ENCODE measurements at places on chromosomes 3 and 15.

DNA sequence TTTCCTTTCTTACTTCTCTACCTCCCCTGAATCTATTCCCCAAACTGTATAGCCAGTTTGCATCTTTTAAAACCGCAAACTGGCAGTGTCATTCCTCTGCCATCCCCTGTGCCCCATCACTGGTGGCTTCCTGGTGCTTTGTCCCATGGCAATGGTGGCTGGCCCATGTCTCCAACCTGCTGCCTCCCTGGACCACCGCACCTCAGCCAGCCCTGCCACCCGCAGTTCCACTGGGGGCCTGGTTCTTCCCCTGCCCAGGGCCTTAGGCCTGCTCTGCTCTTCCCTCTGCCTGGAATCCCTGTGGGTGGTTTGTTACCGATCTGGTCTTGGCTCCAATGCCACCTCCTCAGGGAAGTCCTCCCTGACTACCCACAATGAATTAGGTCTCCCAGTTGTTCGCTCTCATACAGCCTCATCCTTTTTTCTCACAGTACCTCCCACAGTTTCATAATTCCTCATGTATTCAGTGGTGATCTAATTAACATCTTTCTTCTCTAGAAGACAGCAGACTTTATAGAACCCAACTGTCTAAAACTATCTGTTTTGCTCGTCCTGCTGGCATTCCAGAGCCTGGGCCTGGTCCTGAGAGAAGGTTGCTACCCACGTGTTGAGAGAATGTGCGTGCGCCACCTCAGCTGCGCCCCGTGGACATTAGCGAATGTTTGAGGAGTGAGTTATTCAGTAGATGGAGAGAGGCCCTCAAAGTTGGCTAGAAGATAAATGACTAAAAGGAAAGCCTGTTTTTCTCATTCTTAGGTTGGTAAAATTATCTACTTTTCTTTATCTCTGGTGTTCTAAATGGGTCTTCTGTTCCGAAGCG lies 130.1 kb downstream of the DNAJB8 start:
- DNase-seq, result no peak

DNA sequence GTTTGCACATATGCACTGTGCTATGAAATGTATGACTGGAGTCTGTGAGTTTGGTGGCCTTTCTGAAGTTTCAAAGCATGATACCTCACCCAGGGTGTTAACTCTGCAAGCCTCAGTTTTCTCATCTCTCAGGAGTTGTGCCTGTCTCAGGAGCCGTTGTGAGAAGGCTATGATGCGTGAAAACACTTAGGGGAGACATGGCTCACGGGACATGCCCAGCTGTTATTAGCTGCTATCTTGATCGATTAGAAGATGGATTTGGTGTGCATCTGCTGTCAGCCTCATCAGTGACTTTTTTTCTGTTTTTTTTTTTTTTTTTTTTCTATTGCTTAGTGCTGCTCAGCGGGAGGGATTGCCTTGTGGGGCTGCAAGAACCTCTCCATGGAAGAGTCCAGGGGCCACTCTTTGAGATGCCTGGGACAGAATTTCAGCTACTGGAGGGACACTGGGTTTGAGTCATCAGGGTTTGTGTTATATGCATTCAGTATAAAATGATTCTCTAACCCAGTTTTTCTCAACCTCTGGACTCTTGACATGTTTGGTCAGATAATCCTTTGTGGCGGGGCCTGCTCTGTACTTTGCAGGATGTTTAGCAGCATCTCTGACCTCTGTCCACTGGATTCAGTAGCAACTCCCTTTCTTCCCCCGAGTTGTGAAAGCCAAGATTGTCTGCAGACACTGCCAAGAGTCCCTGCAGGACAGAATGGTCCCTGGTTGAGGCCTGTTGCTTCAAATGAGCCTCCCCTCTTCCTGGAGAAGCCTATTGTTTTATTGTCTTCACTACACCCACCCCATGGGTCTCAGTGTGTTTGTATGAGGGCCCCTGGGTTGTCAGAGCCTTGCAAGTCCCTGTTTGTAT lies 181.4 kb downstream of the CACNA2D3 start:
- DNase-seq, result no peak

GRCh38 chr15:88912500-88912921 lies 668 bp downstream of the MFGE8 start:
- no peak for DNase-seq

- DNase-seq, result no peak
Measured at GRCh38 chr15:93109336-93110102, 20.5 kb upstream of the RGMA start.

DNA sequence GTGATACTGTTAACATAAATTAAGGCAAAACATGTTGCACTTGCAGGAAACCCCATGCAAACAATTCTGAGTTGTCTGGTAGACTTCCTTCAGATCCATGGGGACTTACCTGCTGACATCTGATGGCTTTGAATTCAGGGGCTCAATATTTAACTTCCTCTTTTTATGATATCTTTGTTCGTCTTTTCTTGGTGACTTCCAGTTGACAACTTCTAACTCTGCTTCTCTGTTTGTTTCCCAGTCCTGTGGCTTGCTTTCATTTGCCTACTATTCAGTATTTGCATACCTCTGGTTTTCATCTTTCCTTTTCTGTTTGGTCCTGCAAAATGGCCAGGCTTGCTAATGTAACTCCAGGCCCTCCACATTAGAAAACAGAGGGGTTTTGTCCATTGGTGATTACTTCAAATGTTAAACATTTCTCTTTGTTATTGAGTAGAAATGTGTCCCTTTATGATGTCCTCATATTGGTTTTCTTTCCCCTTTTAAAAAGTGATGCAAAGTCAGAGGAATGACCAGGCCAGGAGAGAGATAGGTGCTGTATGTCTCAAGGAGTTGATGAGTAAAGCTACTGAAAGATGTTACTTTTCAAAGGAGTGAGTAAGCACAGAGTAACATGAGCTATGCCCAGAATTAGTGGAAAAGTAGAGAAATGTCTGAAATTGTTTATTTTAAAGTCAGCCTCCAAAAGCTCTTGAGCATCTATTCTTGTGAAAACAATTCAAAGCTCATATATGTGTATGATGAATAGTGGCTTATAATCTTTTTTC lies 335.9 kb downstream of the LPP start:
- no peak for DNase-seq

DNA sequence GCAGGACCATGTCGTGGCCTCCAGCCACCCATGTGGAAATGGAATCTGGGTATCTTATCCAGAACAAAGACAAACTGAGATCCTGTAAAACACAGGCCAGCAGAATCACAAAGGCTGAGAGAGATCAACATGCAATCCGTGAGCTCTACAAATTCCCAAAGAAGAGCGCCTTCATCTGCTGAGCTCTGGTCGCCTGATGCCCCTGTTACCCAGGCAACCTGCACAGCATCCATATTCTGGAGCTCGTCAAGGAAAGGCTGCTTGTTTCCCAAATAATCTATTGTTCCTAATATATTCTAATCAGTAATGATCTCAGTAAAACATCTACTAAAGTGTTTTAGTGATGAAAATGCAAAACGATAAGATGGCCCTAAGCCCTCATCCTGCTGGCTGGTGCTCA lies 133.6 kb downstream of the OCA2 start:
- DNase-seq, result no peak

DNA sequence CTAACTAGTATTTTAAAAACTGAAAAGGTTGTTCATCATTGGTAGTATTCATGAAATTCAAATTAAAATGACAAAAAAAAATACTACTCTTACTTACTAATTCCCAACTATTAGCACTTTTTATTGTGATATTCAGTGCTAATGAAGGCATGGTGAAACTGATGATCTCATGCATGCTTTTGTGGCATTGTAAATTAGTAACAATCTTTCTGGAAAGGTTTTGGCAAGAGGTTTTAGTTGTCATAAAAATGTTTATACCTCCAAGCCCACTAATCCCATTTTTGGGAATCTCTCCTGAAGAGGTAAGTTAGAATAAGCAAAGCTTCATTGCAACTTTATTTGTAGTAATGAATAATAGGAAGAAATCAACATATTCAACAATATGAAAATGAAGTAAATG lies 53.0 kb downstream of the LYSMD4 start:
- DNase-seq, result no peak

DNA sequence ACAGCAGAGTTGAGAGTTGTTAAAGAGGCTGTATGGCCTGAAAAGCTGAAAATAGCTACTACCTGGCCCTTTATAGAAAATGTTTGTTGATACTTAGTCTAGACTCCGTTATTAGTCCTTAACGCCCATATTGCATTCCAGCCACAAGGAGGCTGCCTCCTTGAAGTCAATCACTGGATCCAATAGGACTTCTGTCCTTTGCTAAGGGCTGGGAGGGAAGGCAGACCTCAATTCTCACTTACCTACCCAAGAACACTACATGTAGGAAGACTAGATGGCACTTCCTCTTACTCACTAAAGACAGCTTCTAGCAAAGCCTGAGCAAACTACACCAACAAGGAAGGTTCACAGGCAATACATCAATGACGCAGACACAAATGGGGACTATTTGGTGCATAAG lies 139.5 kb upstream of the HACD2 start:
- no peak for DNase-seq

GRCh38 chr15:64131547-64131946 lies 20.0 kb upstream of the SNX22 start:
- DNase-seq, result no peak

DNA sequence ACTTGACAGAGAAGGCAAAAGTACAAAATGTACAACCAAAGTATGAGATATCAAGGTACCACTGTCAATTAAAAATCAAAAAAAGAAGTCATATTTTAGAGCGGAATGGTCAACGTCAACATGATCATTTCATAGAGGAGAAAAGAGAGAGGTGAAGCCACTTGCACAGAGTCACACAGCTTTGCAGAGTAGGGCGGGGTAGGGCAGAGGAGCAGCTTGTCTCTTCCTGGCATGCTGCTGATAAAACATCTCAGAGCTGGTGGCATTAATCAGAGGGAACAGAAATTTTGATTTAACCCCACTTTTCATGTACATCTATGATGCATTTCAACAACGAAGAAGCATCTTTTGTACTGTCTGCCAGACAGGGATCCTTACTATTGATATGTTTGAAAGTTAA lies 5.2 kb upstream of the IGF1R start:
- DNase-seq, result no peak

DNA sequence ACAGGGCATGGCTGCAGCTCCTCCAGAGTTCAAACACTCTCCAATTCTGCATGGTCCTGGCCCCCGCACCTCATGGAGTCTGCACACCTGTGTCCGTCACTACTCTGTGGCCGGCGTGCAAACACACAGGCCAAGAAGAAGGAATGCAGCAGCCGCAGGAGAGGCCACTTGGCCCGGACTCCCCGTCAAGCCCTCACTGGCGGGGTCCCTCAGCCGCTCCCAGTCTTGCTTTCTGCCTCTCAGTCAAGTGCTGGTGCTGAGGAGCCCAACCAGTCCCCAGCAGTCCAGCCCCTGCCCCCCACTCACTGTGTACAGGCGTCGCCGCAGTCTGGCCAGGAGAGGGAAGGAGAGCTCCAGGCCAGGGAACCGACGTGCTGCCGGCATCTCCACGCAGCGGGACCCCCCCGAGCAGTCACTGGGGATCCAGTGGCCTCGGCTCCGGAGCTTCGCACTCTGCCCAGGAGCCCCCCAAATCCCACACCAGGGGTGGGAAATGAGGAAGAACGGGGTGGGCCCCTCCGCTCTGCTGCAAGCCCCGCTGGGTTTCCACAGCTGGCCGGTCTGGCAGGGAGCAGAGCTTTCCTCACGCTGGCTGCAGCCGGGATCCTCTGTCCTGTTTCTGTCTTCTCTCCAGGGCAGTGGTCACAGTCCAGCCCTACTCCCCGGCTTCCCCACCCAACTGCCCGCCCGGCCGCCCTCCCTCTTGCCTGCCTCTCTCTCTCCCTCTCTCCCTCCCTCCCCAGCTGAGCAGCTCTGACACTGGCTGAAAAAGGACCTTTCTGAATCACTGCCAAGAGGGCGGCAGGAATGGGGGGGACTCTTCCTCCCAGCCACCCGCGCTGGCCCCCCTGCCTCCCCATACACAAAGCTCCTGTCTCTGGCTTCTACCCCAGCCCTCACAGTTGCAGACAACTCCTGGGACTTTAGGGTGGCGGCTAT lies 16.0 kb downstream of the TNK2 start:
- DNase-seq, result no peak

DNA sequence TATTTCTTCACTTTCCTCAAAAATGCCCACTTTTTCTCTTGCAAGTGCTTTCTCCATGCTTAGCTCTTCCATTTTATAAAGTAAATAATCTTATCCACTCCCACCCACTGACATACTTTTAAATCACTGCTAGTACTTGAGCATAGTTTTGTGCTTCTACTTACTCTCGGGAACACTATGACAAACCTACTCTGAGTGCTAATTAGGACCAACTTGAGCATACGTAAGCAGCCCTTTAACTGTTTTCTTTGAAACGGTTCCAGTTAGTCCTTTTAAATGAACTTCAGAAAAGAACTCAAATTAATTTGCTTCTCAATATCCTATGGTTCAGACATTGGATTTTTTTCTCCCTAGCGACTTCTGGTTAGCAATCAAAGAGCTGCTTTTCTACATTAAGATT lies 280.0 kb upstream of the SOX2 start:
- no peak for DNase-seq

DNA sequence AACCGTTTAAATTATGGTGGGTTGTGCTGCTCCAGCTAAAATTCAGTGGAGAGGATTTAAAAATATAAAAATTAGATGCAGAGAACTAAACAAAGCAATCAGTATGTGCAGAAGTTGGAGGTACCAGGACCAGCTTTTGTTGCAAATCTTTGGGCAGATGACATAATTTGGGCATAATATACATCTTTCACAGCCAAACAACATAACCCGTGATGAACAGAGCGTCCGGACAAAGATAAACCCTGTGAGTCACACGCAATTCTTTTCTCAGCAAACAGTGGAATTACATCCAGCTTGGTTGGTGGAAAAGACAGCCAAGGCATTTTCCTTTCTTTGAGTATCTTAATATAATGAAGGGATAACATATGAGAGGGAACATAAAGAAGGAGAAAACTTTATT lies 419.4 kb upstream of the ADAMTS9 start:
- DNase-seq, result no peak

- DNase-seq, result no peak
Measured at GRCh38 chr15:63422891-63423590, 41.4 kb upstream of the CA12 start.

DNA sequence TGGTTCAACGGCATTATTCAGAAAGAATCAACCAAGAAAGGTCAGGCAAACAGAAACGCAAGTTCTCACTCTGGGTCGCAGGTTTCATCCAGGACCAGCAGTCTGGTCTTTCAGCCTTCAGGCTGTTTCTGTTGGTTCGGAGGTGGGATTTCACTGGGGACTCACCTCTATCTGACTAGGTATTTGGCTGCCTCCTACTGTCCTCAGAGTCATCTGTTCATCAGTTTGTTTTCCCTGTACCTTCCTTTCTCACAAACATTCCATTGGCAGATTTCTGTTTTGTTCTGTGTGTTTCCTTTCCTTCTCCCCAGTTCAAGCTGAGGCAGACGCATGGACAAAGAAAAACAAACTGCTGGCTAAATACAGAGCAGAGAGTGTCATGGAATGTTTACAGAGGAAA lies 1046.6 kb upstream of the CFAP20DC start:
- DNase-seq, result no peak

- DNase-seq, result no peak
Measured at GRCh38 chr3:134197681-134198261, 52.9 kb downstream of the RYK start.
